ENCODE measurements at places on chromosomes 3 and 15.

DNA sequence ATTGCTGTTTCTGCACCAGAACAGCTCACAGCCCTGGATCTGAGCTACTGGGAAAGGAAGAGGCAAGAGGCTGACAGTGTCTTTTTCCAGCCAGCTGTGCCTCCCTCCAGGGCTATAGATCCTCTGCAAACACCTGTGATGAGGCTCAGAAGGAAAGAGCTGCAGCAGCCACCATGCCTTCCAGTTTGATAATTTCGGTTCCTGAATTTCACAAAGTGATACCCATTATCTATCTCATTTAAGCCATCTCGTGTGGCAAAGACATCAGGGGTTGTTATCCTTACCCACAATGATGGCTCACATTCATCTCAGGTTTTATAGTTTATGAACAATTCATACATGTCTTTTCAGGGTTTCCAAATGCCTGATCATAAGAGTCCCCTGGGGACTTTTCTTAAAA, 1.8 kb upstream of the LARP6 start:
- no peak for DNase-seq

DNA sequence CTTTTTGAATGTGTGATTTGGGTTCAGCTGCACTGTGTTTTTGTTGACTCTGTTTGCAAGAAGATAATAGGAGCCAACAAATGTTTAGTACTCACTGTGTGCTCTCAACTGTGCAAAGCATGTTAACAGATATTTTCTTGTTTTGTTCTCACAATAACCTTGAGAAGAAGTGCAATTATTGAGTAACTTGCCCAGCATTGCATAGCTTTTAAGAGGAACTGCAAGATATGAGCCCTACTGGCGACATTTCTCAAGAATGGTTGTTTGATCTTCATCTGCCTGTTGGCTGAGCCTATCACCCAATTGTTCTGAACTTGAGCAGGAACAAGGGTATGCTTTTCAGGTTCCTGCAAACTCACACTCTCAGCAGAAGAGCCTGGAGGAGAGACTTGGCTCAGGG, 43.4 kb upstream of the AGBL1 start:
- no peak for DNase-seq

GRCh38 chr15:57079931-57080620, 161.6 kb downstream of the TCF12 start:
- DNase-seq, result no peak

- no peak for DNase-seq
Measured at GRCh38 chr15:29651476-29652233, 170.6 kb downstream of the TJP1 start.

- no peak for DNase-seq
Measured at GRCh38 chr15:75037685-75038084, 14.3 kb downstream of the PPCDC start.

DNA sequence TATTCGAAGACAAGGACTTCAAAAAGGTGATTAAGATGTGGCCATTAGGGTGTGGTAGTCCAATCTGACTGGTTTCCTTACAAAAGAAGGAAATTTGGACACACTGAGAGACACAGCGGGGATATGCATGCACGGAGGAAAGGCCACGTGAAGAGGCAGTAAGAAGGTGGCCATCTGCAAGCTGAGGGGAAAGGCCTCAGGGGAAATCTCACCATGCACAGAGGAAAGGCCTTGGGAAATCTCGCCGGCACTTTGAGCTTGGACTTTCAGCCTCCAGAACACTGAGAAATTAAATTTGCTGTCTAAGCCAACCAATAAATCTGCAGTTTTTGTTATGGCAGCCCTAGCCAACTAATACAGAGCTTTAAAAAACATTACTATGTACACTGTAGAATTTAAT, 78.8 kb downstream of the DLG1 start:
- no peak for DNase-seq

GRCh38 chr15:70111203-70112073, 13.7 kb upstream of the TLE3 start:
- no peak for DNase-seq

DNA sequence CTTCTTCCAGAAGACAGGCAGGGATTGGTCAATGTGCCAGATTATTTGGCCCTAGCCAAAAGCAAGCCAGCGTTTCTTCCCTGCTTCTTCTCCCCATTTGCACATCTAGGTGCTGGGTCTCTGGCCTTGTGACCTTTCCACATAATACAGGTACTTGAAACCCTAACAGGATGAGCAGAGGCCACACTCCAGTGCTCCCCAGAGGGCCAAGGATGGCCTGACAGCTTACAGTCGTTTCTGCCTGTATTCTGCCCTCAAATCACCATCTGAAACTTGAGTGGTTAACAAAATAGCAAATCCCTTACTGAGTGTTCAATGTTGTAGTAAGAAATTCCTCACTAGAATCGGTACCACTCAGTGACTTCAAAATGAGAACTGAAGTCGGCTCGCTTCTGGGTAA, 29.1 kb downstream of the MKRN2 start:
- no peak for DNase-seq

- DNase-seq, result no peak
Measured at GRCh38 chr3:88000853-88001252, 58.0 kb downstream of the CGGBP1 start.

DNA sequence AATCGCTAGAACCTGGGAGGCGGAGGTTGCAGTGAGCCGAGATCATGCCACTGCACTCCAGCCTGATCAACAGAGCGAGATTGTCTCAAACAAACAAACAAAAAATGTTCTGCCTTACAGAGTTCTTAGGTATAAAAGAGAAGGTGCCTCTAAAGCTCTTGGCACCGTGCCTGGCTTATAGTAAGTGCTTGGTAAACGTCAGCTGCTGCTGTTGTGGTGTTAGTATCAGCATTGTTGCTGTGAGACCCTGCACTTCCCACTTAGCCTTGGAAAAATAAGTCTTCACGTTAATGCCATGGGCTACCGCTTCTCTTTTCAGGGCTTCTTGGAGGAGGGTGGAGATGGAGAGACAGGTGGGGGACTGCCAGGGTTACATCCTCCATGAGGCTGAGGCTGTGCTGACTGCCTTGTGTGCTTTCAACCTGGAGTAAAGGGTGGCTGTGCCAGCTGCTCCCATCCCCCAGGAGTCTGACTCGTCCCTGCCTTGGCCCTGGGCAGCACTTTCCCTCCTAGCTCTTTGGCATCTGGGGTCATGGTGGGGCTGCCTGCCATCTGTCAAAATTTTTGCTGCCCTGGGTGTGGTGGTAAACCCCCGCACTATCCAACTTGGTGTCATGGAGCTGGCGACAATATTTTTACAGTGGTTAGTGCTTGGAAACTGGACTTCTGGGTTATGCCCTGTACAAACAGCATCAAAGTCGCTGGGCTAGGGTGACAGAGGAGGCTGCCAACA, 17.8 kb downstream of the FLNB start:
- no peak for DNase-seq

- DNase-seq, result no peak
Measured at GRCh38 chr3:197305854-197306253, 7.4 kb upstream of the DLG1 start.

GRCh38 chr15:81244306-81244705, 47.6 kb downstream of the IL16 start:
- DNase-seq, result no peak

DNA sequence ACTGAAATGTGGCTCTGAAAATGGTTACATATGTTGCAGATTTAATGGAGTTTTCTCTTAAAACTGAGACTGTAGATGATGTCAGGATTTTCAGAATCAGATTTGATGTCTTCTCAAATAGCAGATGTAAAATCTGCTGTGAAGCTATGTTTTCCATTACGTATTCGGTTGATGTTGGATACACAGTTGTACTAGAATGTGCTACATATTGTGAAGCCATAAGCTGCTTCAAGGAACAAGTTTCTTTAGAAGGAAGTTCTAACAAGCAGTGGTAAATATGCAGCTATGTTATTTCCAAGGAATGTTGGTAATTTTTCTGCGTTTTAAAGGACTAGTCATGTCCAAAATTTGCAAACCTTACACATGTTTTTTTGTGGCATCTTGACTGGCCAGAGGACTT, 197.7 kb downstream of the RBMS3 start:
- no peak for DNase-seq

DNA sequence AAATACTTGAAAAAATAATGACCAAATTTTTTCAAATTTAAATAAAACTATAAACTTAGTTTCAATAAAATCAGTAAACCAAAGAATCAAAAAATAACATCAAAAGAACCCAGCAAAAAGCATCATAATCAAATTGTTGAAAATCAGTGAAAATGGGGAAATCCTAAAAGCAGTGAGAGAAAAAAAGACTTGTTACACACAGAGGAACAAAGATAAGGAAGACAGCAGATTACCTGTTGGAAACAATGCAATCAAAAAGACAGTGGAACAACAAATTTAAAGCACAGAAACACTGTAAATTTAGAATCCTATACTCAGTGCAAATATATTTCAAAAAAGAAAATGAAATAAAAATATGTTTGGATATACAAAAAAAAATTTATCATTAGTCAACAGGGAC, 156.2 kb upstream of the LMCD1 start:
- DNase-seq, result no peak

DNA sequence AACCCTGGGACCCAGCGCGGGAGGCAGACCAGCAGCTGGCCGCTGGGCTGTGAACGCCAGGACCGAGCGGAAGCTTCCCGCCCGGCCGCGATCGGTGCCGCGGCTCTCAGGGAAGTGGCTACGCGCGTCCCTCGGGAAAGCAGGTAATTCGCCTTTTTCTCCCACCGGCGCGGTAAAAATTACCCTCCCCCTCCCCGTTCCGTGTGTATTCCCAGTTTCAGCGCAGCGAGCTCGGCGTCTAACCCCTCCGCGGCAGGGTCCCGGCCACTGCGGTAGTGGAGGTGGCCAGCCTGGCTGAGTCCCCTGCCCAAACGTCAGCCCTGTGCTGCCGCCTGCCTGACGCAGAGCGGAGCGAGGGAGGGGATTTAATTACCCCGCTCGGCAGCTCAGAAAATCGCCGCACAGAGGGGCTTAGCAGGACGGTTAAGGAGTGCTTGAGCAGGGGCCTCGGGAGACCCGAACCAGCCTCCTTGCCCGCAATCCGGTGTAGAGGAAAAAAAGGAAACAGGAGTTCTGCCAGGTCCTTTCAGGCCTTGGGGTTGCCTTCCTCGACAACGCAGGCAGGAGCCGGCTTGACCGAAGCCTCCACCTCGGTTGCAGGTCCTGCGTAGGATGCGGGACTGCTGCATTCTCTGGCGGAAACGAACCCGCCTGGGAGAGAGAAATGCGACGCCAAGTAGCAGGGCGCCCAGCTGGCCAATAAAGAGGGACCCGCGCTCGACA, 2.9 kb downstream of the GATA2 start:
- DNase-seq, result peak; percentile 39

DNA sequence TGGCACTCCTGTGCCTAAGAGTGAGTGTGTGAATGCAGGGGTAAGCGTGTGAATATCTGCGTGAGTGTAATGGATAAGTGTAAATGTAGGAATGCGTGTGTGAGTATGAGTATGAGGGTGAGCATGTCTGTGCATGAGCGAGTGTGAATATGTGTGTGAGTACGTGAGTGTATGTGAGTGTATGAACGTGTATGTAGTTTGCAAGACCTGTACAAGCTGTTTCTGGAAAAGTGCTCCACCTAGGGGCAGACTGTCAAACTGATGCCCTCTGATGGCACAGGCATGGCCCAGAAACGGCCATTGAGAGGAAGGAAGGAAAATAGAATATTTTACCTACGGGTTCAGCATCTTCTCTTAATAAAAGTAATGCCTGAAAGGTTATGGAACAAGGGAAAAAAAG, 24.4 kb upstream of the FRMD4B start:
- DNase-seq, result no peak

DNA sequence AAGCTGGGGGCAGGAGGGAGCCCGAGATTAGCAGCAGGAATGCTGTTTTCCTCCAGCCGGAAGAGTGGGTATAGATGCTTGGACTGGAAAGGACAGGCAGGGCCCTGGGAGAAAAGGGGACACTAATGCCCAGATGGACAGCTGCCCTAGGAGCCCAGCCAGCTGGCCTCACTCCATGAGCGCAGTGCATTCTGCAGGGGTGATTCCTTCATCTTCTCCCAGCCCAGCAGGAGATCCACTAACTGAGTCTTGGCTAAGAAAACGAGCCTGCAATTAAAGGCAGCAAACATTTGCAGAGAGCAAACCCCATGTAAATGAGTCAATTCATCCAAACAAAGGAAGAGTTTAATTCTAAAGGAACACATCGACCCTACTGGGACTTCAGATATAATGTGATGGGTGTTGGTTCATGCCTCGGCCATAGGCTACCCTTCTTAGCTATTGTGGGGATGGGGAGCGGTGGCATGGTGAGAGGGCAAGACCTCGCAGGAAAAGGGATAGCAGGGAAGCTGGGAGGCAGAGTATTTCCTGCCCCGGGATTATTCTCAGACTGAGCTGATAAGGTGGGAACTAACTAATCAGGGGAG, 13.3 kb upstream of the MINAR1 start:
- DNase-seq, result no peak
